ENCODE measurements at places on chromosomes 11 and 22.

DNA sequence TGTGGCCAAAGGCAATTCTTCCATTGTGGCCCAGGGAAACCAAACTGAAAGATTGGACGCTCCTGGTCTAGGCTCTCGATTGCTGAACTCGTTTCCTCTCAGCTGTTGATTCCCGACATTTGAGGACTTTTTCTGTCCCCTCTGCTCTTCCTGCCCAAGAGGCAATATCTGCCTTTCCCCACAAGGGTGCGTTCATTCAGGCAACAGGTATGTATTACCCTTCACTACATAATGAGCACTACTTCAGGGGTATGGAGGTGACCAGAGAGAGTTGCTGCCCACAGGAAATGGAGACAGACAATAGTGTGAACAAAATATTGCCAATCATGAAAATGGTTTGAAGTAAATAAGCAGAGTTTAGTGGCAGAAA lies 8.2 kb downstream of the PTH start:
- no peak for DNase-seq

DNA sequence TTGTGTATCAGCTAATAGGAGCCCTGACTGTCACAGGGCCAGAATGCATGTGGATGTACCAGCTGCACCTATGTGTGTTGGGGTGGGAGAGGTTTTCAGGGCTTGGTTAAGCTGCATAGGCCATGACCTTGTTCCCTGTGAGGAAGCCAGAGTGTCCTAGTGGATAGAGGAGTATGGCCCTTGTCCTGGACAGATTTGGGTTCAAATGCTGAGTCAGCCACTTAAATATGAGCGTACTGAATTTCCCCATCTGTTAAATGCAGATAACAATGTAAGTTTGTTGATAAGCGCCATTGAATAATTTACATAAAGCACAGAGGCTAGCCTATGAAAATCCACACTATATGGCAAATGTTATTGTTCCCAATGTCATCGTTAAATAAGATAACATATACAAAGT lies 74.4 kb downstream of the PANX1 start:
- no peak for DNase-seq

DNA sequence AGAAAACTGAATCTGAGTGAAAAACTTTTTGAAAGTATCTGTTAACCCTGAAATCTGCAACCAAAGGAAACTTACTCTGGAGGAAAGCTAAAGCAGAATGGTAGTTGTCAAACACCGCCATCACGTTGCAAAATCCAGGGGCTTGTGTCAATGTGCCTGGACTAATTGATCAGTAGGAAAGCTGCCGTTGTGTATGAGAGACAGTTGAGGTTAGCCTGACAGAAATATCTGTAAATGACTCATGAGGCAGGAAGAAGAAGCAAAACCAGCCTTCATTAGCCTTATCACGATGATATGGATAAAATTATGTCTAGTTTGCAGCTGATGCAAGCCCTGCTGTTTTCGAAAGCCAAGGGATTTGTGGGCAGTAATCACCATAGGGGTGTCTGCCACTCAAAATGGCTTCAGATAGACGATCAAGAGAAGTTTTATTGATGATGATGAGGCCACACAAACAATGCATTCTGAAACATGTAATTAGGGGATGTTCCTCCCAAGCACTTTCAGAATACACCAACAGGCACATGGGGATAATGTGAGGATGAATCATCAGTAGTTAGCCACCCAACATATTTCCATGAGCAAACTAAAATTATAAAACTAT lies 8.9 kb downstream of the SCGB1A1 start:
- DNase-seq: no peak

- DNase-seq: no peak
Observed at GRCh38 chr11:65459552-65459951, 37.0 kb downstream of the NEAT1 start.

GRCh38 chr22:31086703-31087330 lies 5.7 kb downstream of the SMTN start:
- no peak for DNase-seq

GRCh38 chr11:84227970-84228665 lies 942.0 kb upstream of the CCDC90B start:
- DNase-seq: no peak

- no peak for DNase-seq
Observed at GRCh38 chr22:42872821-42873220, 15.7 kb upstream of the ARFGAP3 start.

GRCh38 chr11:130467116-130467900 lies 18.9 kb downstream of the ADAMTS15 start:
- DNase-seq: no peak

DNA sequence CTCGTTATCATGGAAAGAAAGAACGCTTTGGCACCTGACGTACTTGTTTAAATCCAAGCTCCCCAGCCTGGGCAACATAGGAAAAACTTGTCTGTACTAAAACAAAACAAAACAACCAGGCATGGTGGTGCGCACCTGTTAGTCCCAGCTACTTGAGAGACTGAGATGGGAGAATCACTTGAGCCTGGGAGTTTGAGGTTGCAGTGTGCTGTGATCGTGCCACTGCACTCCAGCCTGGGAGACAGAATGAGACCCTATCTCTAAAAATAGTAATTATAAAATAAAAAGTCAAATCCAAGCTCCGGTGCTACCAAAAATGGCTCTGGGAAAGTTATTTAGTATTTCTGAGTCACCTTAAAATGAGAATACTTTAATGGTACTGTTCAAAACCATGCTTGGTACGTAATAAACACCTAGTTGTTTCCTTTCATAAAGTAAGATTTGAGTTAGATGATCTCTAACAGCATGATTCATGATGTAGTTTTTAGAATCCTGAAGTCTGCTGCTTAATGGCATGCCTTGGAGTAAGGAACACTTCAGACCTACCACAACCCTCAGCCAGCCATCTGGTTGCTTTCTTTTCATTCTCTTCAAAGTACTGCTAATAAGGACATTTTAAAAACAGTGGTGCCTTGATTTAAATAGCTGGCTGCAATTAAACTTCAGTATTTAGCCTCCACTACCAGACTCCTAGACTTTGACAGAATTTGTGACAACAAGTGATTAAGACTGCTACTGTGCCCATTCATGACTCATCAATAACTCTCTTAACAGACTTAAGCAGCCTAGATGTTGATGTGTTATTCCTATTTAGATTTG lies 8.4 kb downstream of the PPME1 start:
- DNase-seq: no peak

GRCh38 chr11:119254239-119254638 lies 48.1 kb downstream of the CBL start:
- no peak for DNase-seq

GRCh38 chr22:19648419-19648929 lies 65.8 kb upstream of the SEPTIN5 start:
- DNase-seq: no peak

- no peak for DNase-seq
Observed at GRCh38 chr11:102272047-102272824, 45.0 kb upstream of the BIRC3 start.

GRCh38 chr11:66547662-66548009 lies 933 bp downstream of the ACTN3 start:
- no peak for DNase-seq

GRCh38 chr22:17472932-17473331 lies 90.4 kb upstream of the SLC25A18 start:
- no peak for DNase-seq

GRCh38 chr11:79026803-79027445 lies 413.9 kb downstream of the TENM4 start:
- no peak for DNase-seq

- DNase-seq: no peak
Observed at GRCh38 chr22:44710474-44711240, 8.7 kb downstream of the PRR5 start.

- no peak for DNase-seq
Observed at GRCh38 chr22:36795633-36796032, 19.7 kb upstream of the IFT27 start.

DNA sequence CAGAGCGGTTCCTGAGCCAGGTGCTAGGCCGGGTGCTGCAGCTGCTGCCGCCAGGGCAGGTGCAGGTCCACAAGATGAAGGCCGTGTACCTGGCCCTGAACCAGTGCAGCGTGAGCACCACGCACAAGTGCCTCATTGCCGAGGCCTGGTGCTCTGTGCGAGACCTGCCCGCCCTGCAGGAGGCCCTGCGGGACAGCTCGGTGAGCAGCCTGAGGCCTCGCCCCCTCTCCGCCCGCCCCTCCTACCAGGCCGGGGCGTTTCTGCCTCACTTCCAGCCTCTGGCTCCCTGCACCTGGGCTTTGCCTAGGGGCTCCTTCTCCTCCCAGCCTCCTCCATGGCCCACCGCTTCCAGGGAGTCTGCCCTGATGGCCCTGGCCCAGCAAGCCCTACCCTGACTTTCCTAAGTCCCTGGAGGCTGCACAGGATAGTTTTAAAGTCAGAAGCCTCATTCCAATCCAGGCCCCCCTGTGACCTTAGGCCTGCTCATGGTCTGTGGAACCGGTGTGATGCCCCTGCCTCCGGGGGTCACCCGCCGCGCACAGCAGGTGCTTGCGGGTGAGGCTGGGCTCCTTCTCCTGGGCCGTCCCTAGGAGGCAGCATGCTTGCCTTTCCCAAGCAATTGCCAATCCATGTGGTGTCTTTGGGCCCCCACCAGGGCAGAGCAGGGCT lies 5.5 kb downstream of the TCIRG1 start:
- DNase-seq: no peak

- DNase-seq: no peak
Observed at GRCh38 chr11:68341557-68342458, 29.4 kb downstream of the LRP5 start.

DNA sequence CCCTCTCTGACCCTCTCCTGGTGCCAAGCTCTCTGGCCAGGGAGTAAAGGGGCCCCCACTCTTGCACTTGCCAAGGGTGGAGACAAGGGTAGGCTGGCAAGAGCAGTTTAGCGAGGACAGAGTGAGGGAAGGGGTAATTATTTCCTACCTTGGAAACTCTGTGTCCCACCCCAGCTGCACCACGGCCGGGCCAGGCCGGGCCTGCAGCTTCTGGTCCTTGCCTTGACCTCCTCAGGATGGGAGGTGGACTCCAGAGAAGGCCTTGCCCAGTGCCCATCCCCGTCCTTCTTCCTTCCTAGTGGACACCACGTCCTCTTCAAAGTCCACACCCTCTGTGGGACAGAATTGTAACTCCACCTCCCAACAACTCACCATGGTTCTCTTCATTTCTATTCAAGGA lies 18.4 kb upstream of the OSBPL5 start:
- no peak for DNase-seq

- no peak for DNase-seq
Observed at GRCh38 chr11:86196085-86196696, 48.4 kb upstream of the EED start.

GRCh38 chr11:118001494-118001971 lies 15.3 kb downstream of the IL10RA start:
- DNase-seq: no peak

DNA sequence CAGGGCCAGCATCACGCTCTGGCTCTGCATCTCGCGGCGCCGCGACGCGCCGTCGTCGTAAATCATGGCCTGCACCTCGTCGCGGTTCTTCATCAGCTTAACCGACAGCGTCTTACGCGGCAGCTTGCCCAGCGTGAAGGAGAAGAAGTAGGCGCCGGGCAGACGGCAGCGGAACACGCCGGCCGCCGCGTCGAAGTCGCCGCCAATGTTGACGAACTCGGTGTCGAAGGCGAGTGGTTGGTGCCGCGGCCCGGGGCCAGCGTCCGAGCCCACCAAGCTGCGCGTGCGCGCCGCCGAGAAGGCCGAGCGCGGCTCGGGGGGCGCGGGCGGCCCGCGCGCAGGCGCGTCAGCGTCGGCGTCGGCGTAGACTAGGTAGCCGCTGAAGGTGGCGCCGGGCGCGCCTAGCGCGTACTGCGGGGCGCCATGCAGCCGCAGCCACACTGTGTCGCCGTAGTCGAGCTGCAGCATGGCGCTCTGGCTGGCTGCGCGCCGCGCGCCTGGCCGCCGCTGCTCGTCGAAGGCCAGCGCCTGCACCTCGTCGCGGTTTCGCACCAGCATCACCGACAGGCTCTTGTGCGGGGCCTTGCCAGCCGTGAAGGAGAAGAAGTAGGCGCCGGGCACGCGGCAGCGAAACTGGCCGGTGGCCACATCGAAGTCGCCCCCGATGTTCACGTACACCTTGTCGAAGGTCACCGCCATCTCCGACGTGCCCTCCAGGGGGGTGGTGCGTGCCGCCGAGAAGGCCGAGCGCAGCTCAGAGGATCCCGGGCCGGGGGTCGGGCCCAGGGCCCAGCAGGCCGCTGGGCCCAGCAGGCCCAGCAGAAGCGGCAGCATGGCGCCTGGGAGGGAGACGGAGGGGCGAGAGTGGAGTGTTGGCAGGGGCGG lies 3.7 kb downstream of the FAM180B start:
- no peak for DNase-seq

GRCh38 chr11:86255896-86256295 lies 11.3 kb downstream of the EED start:
- DNase-seq: no peak

DNA sequence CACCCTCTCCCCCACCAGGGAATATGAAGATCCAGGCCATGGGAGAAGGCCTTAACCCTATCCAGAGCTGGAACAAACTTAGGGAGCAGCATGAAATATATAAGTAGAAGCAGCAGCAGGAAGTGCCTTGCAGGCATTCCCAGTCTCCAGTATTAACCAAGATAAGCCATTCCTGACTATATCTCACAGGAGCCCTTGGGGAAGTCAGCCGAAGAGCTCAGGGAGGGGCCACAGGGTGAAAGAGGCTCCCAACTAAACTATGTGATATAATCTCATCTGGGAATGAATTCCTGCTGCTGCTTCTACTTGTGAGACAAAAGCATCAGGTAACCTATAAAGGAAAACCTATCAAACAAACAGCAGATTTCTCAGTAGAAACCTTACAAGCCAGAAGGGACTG lies 36.1 kb upstream of the GUCY1A2 start:
- DNase-seq: no peak
